ENCODE measurements at places on chromosomes 3 and 15.

DNA sequence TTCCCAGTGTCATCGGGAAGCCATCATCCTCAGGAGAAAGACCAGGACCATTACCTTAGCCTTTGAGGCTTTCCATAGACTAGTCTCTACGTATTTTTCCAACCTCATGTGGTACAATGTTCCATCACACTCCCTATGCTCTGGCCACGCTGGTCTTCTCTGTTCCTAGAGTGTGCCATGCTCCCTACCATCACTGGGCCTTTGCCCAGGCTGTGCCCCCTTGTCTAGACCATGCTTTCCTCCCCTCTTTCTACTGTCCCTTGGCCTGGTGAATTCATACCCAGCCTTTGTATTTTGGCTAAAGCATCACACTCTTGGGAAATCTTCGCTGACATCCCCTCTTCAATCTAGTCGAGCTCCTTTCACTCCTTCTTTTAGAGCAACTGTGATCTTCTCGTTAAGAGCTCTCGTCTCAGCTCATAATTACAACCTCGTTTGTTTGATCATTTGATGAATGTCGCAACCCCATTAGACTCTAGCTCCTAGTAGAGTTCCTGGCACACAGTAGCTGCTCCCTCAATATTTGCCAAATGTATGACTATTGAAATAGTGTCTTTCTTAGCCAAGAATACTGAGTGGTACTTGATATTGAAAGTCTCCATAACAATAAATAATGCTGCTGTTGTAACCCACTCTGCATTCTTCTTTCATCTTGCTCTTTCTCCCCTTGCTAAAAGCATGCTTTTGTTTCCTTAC lies 100.2 kb upstream of the FAM3D start:
- DNase-seq, result no peak

GRCh38 chr3:156837115-156837514 lies 11.0 kb downstream of the LEKR1 start:
- DNase-seq, result no peak

DNA sequence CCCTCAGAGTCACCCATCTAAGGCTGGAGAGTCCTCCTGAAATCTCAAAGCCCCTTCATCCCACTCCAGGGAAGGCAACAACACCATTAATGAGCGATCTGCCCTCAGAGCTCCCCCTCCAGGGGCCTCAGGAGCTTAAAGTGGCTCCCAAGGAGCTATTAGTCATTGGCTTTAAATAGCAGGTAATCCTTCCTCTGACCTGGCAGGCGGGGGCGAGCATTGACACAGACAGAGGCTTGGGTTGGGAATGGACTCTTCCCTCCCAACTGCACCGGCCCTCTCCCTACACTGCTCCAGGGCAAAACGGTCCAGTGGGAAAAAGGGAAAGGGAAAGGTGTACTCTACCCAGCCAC lies 1.4 kb downstream of the MFGE8 start:
- DNase-seq, result no peak

DNA sequence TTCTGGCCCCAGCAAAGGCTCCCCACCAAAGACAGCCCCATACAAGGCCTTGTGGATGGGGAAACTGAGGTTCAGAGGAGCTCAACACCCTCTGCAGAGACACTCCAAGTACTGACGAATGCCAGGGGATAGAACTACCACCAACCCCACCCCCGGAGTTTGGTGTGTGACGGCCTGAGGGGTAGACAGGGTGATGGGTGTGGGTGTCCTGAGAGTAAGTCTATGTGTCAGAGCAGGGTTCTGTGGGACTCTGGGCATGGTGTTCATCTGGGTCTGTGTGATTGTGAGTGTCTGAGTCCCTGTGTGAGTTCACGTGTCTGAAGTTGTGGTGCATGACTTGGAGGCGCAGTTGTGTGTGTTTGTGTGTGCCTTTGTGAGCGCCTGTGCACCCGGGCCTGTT lies 7.4 kb downstream of the PTH1R start:
- no peak for DNase-seq

DNA sequence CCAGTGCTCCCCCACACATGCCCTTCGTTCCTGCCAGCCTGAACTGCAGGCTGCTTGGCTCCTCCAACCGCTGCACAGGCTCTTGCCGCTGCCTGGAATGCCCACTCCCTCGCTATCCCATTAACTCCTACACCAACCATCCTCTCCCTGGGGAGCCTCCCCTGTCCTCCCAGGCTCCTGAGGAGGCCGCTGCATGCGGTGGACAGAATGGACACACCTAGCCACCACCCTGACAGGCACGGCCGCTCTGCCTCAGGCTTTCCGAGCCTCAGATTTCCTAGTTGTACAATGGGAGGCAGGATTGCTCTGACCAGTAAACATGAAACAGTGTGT lies 2.3 kb downstream of the PLXNB1 start:
- no peak for DNase-seq

DNA sequence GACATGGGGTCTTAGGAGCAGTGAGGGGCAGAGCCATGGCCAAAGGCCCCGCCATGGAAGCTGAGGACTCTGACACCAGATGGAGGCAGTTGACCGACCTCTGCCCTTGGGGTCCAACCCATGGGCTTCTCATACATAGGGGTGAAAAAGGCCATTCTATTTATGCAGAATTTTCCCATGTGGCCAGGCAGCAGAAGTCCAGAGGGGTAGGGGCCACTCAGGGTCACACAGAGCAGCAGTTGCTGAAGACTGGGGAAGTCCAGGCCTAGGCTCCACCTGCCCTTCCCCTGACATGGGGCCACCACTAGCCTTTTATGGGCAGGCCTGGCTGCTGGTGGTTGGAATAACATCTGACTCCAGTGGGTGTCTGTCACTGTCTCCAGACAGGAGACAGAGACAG lies 6.4 kb downstream of the PRSS50 start:
- DNase-seq, result no peak

GRCh38 chr3:120338517-120338916 lies 10.6 kb downstream of the LRRC58 start:
- DNase-seq, result no peak

DNA sequence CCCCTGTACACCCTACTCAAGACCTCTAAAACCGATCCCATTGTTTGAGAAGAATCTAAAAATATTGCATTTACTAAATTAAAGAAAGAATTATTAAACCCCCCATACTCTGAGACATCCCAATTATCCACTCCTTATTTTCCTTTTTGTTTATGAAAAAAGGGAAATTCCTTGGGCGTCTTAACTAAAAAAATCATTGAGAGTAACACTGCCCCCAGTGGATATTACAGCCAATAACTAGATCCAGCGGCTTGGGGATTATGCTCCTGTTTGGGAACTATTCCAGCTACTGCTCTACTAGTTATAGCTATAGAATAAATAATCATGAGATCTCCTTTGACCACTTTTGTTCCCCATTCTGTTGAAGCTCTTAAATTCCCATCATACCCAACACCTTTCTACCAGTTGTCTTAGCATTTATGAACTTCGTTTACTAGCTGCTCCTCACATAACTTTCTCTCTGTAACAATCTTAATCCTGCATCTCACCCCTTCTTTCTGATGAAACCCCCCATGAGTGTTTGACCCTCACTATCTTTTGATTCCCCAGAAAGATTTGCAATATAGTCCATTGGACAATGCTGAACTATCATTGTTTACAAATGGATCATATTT lies 12.7 kb upstream of the CFAP91 start:
- peak; percentile 13 for DNase-seq

DNA sequence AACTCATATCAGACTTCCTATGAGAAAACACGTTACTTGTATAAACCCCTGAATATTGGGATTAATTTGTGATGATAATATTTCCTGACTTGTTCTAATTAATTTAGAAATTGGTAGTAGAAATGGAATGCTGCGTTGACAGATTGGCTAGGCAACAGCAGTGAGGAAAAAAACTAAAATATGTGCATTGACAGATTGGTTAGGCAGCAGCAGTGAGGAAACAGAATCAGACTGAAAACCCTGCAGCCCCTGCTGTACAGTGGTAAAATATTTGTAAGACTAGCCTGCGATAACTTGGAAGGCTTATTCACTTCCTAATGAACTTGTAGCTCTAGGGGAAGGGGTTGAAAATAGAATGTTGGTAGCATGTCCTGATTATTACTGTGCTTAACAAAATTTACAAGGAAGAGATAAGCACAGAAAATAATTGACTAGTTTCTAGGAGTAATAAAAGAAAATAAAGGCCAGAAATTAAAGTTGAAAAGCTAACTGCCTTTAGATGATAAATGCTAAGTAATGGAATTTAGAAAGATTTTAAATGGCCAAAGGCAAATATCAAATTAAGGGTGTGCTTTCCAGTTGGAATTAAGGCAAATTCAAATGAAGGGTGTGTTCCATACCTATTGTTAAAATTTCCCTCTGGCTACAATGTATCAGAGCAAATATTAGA lies 29.9 kb upstream of the IL16 start:
- no peak for DNase-seq

DNA sequence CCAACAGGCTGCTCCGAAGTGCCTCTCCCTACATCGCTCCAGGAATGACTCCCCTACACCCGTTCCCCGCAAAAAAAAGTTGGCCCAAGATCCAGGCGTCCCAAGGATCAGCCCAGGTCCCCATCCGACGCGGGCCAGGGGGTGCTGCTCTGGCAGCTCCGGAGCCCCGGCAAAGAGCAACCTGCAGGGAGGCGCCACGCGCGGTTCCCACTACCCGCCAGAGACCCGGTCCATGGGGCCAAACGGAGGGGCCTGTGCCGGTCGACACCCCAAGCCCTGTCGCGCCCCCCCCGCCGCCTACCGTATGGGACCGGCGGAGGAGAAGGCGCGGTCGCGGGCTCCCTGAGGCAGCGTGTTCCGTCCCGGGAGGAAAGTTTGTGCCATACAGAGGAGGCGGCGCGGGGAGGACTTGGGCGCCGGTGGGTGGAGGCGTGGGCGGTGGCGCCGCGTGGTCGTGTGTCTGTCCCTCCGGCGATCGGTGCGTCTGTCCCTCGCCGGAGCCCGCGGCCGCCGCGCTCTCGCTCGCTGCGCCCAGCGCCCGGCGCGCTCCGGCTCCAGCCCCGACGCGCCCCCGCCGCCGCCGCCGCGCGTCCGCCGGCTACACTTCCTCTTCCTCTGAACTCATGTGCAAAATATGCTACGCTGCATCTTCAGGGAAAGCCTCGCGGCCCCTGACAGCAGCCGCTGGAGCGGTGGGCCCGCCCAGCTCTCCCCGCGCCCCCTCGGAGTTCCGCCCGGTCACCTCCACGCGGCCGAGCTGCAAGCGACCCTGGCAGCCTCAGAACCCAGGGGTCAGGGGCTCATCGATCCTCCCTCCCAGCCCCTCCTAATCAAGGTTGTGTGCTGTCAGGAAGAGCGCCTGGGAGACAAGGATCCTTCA lies at the start of gene RFTN1:
TSS of gene RFTN1 (minus strand) at position 559 of the 880 bp plus-strand sequence. CDS start 19,830 bp downstream, outside the sequence.
- DNase-seq, result peak; percentile 31

DNA sequence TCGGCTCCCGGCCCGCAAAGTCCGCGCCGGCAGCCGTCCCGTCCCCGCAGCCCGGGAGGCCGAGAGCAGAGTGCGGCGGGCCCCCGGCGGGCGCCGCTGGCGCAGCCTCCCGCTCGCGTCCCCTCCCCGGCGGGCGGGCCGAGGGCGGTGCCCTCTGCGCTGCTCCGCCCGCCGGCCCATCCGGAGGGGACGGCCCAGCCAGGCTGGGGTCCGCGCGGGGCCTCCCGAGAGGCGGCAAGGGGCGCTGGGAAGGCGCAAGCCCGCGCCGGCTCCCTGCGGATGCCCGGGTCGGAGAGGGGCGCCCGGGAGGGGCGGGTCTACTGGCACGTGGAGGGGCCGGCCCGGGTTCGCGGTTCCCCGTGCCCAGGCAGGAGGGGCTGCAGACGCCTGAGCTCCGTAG lies at the start of the genes CLCN2 and POLR2H:
TSS of gene CLCN2 (minus strand) at position 74 of the 400 bp plus-strand sequence. CDS start 126 bp downstream, outside the sequence.
TSS of gene POLR2H (plus strand) at position 179 of the 400 bp plus-strand sequence. CDS start 1,783 bp downstream, outside the sequence.
- DNase-seq, result peak; percentile 74

GRCh38 chr3:152458376-152459117 lies 189.8 kb downstream of the MBNL1 start:
- DNase-seq, result no peak

GRCh38 chr3:197513953-197514785 lies 41.6 kb downstream of the BDH1 start:
- no peak for DNase-seq

DNA sequence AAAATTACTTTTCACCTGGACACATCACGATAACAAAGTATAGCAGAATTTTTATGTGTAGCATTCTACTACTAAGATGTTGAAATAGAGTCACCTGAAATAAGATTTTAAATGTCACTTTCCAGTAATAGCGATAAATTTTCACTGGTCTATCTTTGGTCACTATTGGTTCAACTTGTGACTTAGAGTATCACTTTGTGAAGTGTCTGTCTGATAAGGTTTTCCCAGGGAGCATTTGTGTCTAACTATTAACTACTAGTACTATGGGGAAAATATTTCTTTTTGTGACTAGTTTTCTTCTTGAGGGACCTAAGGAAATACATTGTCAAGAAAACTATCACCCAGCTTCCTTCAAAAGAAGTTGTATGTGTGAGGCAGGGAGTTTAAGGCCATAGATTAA lies 11.0 kb downstream of the TRPC1 start:
- DNase-seq, result no peak

GRCh38 chr3:50563867-50564266 lies 3.7 kb downstream of the C3orf18 start:
- no peak for DNase-seq

GRCh38 chr15:25641361-25641760 lies 202.5 kb upstream of the UBE3A start:
- no peak for DNase-seq

- no peak for DNase-seq
Observed at GRCh38 chr15:66089049-66089448, 164.5 kb downstream of the MEGF11 start.

- no peak for DNase-seq
Observed at GRCh38 chr15:67085818-67086636, 20.6 kb downstream of the SMAD3 start.

DNA sequence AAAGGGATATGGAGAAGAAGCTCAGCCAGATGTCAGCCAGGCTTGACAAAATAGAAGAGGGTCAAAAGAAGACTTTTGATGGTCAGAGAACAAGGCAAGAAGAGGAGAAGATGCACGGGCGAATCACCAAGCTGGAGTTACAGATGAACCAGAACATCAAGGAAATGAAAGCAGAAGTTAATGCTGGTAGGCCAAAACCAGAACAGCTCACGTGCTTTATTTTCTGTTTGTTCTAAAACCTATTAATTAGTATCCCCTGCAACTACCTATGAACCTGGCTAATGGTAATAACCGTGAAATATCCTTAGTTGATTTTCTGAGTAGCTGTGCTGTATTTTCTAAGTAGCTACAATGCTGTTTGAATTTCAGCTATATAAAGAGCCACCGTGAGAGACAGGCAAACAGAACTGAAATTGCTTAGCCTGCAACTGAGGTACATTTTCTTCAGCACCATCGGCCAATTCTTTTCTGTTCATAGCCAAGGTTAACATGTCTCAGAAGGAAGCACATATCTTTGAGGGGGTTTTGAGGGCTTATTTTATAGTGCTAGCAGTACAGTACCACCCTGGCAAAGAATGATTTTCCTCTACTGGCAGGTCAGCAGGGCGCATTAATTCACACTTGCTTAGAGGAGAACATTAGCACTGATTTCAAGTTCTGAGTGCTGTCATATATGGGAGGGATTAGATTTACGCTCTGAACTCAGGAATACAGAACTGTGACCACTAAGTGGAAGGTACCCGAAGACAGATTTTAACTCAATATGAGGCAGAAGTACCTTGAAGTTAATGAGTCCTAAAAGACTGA lies 78.9 kb downstream of the FAM81A start:
- DNase-seq, result no peak

Measured in SK-N-DZ (cell line).